ENCODE measurements at places on chromosomes 5 and 9.
A peak's percentile ranks its signal among the peaks of the same experiment; 100 is the strongest.

DNA sequence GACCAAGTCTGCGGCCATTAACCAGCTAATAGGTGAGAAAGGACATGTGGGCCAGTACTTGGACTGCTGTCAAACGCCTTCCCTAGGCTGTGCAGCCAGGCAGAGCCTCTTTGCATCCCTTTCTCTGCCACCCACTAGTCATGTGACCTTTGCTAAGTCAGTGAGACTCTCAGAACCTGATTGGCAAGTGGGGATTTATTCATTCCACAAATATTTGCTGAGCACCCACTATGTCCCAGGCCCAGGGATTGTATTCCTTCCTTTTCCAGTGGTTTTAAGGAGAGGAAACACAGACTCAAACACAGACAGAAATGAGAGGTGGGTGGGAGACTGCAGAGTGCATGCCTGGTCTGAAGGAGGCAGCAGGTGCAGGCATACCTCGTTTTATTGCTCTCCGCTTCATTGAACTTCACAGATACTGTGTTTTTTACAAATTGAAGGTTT lies 71.6 kb upstream of the GALNT10 start:
- no peak for DNase-seq

- no peak for DNase-seq
Observed at GRCh38 chr9:104842698-104843097, 78.8 kb downstream of the NIPSNAP3B start.

GRCh38 chr9:17628624-17629023 lies 49.8 kb downstream of the SH3GL2 start:
- no peak for DNase-seq

DNA sequence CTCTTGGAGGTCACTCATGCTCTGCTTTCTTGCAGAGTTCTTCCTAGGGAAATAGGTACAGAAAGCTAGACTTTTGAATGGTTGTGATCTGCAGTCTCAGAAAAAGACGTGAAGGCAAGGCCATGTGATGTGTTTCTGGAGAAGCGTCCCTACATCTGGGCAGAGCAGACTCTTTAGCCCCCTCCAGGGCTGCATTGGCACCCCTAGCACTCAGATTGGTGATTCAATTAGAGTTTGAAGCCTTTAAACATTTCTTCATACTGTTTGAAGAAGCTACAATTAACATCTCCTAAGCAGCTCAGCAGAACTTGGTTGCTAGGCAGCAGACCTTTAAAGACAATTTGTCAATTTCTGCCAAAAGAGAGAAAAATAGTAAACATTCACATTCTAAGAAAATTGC lies 21.6 kb downstream of the JADE2 start:
- no peak for DNase-seq

DNA sequence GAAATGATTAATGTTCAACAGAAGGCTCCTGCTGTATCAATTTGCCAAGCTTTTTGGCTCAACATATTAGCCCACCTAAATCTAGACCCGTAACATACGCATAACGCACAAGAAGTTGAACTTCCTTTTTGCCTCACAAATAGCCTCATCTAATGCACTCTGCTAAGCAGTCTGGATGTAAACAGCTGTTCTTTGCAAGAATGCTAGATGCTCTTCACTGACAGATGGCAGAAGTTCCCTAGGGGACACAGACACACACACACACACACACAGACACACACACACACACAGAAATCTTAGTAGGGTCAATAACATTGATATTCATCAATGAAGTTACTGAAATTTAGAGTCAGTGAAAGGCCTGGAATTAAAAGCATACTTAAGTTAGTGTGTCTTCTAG lies 13.2 kb upstream of the PCA3 start:
- no peak for DNase-seq

DNA sequence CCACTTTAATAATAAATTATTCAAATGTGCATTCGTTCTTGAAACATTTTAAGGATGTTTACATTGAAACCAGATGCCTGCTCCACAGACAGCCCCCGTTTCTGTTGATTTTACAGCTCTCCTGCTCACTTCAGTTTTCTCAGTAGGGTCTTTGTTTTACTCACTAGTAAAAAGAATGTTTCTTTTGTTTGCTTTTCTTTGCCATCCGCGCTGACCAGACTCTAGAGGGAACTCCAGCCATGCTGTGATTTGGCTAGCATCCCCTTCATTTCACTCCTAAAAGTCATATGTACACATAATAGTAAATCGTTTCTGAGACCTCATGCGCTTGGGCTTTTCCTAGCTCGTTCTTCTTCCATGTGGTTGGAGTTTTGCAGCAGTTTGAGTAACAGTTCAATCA lies 28.7 kb upstream of the PALM2AKAP2 start:
- DNase-seq = no peak

GRCh38 chr9:33750839-33751339 lies 44.5 kb upstream of the PRSS3 start:
- DNase-seq = no peak

DNA sequence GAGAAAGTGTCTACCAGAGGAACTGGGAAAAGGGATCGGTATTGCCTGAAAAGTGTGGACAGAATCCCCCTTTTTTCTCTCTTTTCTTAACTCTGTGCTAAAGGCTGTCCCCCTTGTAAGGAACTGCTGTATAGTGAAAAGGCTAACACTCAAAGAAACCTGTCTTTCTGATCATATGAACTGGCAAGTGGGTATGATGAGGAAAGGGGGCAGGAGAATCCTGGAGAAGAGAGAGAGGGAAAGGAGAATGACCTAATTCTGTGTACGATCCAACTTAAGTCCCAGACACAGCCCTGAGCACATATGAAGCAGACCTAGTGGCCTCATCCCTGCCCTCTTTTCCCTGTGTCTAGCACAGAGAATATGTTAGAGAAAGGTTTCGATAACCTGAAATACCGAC lies 967 bp downstream of the ANKRD31 start:
- DNase-seq = no peak

DNA sequence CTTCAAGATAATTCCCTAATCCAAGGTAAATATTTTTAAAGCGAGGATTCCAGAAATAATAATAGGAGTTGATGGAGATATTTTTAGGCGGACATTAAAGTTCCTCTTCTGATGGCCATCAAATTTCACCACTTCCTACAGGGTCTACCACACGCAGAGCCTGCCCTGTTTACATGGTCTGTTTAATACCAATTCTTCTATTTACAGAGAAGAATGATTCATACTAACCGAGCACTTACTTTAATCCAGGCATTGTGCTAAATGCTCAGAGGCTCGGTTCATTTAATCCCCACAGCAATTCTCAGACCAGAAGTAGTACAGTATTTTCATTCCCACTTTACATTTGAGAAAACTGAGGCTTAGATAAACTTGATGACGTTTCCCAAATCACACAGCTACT lies 3.0 kb upstream of the ITGA1 start:
- no peak for DNase-seq

DNA sequence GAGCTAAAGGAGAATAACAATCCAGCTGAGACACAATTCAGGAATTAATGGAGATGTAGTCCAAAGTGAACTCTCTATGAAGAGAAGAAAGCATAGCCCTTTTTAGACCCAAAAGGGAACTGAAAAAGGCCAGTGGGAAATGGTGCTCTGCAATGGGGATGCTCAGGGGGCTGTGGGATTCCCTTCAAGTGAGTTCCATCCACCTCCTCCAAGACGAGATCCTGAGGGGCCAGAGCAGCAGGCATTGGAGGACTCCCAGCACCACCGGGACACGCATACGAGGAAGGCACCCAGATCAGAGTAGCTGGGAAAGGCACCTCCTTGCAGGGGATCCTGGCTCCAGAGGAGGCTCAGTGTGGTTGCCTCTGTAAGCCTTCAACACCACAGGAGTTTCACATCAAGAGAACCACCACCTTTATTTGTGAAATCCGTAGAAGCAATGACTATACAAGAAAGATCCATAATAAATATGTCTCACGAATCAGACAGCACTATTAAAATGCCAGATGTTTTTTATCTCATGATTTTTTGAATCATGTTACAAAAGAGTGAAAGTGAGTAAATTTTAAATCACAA lies 288.2 kb downstream of the MED10 start:
- no peak for DNase-seq

GRCh38 chr5:149224282-149224681 lies 47.4 kb upstream of the AFAP1L1 start:
- no peak for DNase-seq

DNA sequence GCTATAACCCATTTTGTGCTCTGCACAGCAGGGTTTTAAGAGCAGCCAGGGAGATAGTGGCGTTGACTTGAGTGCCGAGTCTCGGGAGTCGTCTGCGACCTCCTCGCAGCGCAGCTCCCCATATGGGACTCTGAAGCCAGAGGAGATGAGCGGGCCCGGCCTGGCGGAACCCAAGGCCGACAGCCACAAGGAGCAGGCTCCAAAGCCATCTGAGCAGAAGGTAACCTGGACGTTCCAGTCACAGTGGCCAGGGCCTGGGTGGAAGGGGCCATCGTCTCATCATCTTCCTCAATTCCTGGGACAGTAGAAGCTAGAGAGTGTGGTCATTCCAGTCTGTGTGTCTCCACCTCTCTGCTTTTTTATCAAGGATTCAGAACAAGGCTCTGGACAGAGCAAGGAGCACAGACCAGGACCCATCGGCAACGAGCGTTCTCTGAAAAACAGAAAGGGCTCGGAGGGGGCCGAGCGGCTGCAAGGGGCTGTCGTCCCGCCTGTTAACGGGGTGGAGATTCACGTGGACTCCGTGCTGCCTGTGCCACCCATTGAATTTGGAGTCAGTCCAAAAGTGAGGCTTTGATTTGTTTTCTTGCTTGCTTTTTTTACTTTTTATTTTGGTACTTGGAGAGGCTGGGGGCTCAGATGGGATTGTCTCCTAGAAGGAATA lies 20.2 kb upstream of the POMT1 start:
- no peak for DNase-seq

DNA sequence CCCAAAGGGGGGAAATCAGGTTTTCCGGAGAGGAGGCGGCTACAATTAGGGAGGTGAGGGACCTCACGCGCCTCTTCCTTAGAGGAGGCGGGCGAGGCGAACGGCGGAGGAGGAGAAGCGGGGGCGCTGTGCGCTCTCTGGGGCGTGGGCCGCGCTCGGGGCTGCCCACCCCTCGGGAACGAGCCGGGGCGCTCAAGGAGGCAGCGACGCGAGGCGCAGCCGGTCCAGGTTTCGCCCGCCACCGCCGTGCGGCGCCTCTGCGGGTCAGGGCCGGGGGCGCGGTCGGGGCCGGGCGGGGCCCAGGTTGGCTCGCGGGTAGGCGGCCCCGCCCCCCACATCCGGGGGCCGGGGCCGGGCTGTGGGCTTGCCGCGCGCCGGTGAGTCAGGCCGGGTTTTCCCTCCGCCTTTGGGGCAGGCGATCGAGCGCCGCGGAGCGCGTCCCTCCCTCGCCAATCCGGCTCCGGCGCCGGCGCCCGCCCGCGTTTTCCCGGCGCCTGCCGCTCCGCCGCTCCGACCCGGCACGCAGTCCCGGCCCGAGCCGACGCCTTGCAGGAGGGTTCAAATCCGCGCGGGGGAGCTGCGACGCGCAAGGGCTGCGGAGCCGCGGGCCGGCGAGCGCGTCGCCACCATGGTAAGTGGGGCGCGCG lies at the start of gene N4BP3:
N4BP3 (plus strand) TSS at position 392 of the 647 bp plus-strand sequence. CDS start 6,052 bp downstream, outside the sequence.
- DNase-seq = peak; percentile 77

DNA sequence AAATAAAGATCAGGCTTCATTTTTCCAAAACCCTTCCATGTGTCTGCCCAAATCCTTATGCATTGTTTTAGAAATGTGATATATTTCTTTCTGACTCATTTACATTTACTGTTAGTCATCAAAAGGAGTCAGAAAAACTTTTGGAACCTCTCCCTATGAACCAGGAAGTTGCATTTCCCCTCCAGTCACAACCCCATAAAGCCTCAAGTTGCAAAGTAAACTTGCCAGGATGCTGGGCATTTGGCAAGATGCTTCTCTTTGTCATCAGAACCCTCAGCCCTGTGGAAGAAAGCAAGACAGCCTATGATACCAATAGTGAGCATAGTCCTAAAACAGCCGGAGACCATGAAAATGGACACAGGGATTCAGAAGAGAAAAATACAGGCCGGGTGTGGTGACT lies 84.2 kb downstream of the MUSK start:
- DNase-seq = no peak

DNA sequence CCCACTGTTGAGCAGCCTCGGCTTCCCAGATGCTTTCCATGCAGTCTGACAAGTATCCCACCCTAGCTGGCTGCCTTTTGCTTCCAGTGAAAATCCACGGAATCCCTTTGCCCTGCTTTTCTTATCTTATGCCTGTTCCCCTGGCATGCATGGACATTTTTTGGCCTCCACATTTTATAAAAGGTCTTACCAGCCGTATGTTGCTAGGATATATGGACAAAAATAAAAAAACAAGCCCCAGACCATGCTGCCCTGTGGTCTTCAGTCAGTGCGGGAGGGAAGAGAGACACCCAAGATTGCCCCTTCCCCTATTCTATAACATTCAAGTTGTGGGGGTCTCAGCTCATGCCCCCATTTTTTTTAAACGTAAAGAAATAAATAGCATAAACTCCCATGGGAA lies 129.6 kb downstream of the COL23A1 start:
- DNase-seq = no peak

GRCh38 chr5:176360894-176361436 lies 599 bp downstream of the KIAA1191 start:
- no peak for DNase-seq

GRCh38 chr5:155459889-155460500 lies 446.4 kb downstream of the KIF4B start:
- no peak for DNase-seq

- no peak for DNase-seq
Observed at GRCh38 chr9:130670644-130671043, 6.2 kb downstream of the PRDM12 start.

GRCh38 chr5:36883894-36884462 lies 7.4 kb downstream of the NIPBL start:
- DNase-seq = no peak

DNA sequence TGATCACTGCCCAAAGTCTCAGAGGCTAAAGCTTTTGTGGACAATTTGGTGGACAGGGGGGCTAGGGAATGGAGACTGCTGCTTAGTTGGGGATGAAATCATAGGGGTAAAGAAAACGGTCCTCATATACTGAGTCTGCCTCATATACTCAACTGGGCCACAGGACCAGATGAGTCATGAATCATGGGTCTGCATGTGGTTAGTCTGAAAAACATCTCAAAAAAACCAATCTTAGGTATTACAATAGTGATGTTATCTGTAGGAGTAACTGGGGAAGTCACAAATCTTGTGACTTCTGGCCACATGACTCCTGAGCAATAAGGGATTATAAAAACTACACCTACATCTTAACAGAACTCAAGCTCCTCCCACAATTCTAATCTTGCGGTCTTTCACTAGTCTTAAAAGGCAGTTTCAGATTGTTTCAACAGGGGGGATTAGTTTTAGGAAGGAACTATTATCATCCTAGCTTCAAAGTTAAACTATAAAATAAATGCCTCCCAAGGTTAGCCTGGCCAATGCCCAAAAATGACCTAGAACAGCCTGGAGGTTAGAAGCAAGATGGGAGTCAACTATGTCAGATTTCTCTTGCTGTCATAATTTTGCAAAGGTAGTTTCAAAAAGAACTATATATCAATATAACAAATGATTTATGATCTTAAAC lies 17.5 kb downstream of the TMEM161B start:
- DNase-seq = no peak
